Myocyte (in vitro differentiated cells): ENCODE measurements at places on chromosomes 16 and 17. TPM values are rescaled to one million over a fixed set of nuclear protein-coding genes. Genes with fewer than 3 reads are reported as not detected.

RNF227 gene
- total RNA-seq: 5.9 and 6.7 TPM in 2 replicates

GRCh38 chr16:17354141-17354601 lies 116.6 kb downstream of the XYLT1 start:
- no peak for DNase-seq

GRCh38 chr16:70162041-70162451 lies 11.5 kb upstream of the CLEC18C start:
- no peak for DNase-seq

- DNase-seq: no peak
These were observed 13.7 kb upstream of the CA4 start for GRCh38 chr17:60135951-60136666.

- DNase-seq: peak; percentile 79
These were observed 17.2 kb upstream of the CACNG4 start for GRCh38 chr17:66947311-66947710.

- DNase-seq: no peak
These were observed 176.3 kb downstream of the IRX3 start for GRCh38 chr16:54110016-54110981.

- no peak for DNase-seq
These were observed 10.0 kb downstream of the SOCS1 start for GRCh38 chr16:11245988-11246387.

- no peak for DNase-seq
These were observed 4.5 kb upstream of the CMTM4 start for GRCh38 chr16:66701026-66701425.

DNA sequence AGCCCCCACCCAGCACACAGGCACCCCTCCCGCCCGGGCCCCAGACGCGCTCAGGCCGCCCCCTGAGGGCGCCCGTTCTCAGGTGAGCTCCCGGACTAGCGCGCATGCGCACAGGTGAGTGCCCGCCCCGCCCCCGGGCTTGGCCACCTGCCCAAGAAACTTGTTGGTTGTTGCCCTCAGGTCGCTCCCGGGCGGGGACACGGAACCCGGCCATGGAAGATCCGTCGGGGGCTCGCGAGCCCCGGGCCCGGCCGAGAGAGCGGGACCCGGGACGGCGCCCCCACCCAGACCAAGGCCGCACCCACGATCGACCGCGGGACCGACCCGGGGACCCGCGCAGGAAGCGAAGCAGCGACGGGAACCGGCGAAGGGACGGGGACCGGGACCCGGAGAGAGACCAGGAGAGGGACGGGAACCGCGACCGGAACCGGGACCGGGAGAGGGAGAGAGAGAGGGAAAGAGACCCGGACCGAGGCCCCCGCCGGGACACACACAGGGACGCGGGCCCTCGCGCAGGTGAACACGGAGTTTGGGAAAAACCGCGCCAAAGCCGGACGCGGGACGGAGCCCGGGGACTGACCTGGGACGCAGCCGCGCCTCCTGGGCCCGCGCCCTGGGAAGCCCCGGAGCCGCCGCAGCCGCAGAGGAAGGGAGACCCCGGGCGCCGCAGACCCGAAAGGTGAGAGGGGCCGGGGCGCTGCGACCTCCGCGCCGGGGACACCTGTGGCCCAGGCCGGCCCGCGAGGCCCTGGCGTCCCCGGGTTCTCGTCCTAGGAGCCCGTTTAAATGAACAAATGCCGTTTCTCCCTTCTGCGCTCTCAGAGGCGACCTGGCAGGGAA lies at the start of gene MARVELD3:
Gene MARVELD3 (plus strand): TSS at position 167 of the 840 bp plus-strand sequence. CDS start 46 bp downstream, at position 213.
- DNase-seq: no peak
